ENCODE measurements at places on chromosomes 16 and 17.

DNA sequence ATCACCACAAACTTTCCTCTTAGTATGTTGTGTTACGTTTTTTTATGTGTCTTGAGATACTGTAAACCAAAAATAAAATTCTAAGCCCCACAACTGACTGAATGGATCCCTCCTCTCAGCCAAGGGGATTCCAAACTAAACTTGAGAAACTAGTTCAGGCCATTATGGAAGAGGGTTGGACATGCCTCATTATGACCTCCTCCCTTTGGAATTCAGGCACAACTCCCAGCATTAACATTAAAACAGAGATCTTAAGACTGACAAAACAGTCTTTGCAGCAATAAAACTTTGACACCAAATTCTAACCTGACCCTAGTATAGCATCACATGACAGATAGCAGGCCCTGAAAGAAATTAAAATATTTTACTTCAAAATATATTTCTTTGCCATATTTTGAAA lies 51.1 kb upstream of the SLC47A1 start:
- no peaks in the 10 kb centered on the region for H3K36me3 ChIP-seq
- H3K4me1 ChIP-seq: no peaks in the 10 kb centered on the region
- H3K27ac ChIP-seq: no peak overlapping the region
- H3K4me3 ChIP-seq: no peak overlapping the region
- no peak for DNase-seq

DNA sequence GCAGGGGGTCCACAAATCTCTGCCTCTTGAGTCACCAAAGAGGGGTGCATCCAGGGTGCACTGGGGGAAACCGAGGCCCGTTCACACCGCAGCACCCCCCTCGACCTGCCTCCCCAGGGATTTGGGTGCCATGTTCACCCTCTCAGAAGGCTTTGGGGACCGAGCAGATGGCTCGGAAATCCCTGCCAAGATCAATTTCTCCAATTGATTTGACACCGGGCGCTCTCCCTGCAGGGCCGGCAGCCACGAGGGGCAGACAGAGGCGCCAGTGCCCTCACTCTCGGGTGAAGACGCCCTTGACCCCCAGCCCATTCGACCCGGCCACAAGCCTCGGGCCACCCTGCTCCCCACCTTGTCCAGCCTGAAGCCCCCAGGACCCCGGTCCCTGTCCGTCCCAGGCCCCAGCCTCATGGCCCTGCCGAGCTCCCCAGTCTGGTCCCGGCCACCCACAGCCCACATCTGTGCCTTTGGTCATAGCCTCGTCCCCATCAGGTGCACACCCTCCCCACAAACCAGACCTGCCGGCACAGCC lies 9.3 kb downstream of the SSTR5 start:
- no peak overlapping the region for H3K27ac ChIP-seq
- no peaks in the 10 kb centered on the region for H3K4me1 ChIP-seq
- H3K4me3 ChIP-seq: no peak overlapping the region
- DNase-seq: no peak
- H3K36me3 ChIP-seq: no peaks in the 10 kb centered on the region

DNA sequence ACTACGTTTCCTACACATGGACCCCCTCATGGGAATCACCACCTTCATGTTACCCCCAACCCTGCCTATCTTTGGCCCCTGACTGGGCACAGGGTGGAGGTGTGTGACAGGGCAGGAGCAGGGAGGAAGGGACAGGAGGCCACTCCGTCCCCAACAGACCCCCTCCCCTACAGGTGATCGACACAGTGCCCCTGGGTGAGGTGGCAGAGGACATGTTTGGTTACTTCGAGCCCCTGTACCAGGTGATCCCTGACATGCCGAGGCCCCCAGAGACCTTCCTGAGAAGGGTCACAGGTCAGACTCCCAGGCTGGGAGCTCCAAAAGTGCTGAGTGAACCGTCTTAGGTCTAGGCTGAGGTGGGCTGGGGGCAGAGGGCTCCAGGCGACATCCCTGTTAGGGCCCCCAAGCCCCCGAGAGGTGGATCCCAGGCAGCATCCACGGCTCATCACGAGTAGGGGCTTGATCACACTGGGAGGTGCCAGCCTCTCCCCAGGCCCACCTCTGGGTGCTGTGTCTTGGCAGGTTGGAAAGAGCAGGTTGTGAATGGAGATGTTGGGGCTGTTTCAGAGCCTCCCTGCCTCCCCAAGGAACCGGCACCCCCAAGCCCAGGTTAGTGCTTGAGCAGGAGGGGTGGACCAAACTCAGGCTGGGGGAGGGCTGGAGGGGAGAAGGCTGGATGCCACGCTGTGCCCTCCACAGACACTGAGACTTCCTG lies 1.5 kb downstream of the ACBD4 start:
- no peaks in the 10 kb centered on the region for H3K36me3 ChIP-seq
- H3K27ac ChIP-seq: no peak overlapping the region
- DNase-seq: no peak
- H3K4me3 ChIP-seq: no peak overlapping the region
- H3K4me1 ChIP-seq: peaks cover 18% of the 10 kb centered on the region
- no peaks in the 10 kb centered on the region for H3K27me3 ChIP-seq

GRCh38 chr17:72397687-72398086 lies 276.9 kb downstream of the SOX9 start:
- H3K27ac ChIP-seq: no peak overlapping the region
- no peaks in the 10 kb centered on the region for H3K4me1 ChIP-seq
- no peaks in the 10 kb centered on the region for H3K27me3 ChIP-seq
- DNase-seq: no peak
- H3K4me3 ChIP-seq: no peak overlapping the region

DNA sequence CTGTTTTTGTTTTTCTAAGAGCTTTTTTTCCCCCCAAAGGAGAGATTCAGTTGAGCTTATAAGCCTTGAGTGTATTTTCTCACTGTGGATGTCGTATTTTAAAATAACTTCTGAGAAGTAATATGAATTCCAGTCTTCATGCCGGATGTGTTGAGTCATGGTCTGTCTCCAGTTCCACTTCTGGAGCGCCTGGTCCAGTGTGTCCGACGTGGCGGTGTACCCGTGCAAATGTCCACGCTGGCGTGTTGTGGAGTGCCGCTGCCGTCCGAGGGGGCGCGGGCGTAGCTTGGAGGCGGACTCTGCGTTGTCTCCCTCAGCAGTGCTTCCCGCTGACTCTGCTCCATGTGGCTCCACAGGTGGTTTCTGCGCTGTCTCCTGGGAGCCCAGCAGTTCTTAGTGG lies 60.9 kb upstream of the ZNF750 start:
- no peak for DNase-seq
- H3K4me3 ChIP-seq: no peak overlapping the region
- H3K4me1 ChIP-seq: no peaks in the 10 kb centered on the region
- H3K27ac ChIP-seq: no peak overlapping the region
- H3K36me3 ChIP-seq: peaks cover 12% of the 10 kb centered on the region
- H3K27me3 ChIP-seq: no peaks in the 10 kb centered on the region

DNA sequence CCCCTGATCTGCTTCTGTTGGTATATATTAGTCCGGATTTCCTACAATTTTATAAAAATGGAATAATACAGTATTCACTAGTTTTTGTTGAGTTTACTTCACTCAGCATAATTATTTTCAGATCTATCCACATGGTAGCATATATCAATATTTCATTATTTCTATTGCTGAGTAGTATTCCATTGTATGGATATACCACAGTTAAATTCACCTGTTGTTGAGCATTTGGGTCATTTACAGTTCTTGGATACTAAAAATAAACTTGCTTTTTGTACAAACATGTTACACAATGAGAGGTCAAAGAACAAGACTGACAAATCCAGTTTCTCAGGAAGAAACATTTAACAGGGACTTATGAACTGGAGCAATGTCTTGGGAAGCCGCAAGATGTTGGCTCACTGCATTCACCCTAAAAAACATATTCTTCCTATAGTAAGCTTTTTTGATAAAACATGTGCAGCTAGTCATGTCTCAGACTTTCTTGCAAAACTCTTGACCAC lies 126.9 kb upstream of the HS3ST2 start:
- no peaks in the 10 kb centered on the region for H3K4me1 ChIP-seq
- H3K4me3 ChIP-seq: no peak overlapping the region
- DNase-seq: no peak
- H3K36me3 ChIP-seq: no peaks in the 10 kb centered on the region
- no peaks in the 10 kb centered on the region for H3K27me3 ChIP-seq
- no peak overlapping the region for H3K27ac ChIP-seq

GRCh38 chr17:69704935-69705334 lies 290.4 kb downstream of the MAP2K6 start:
- H3K36me3 ChIP-seq: no peaks in the 10 kb centered on the region
- no peaks in the 10 kb centered on the region for H3K27me3 ChIP-seq
- no peaks in the 10 kb centered on the region for H3K4me1 ChIP-seq
- H3K27ac ChIP-seq: no peak overlapping the region

GRCh38 chr16:88430185-88430523 lies 22.9 kb upstream of the ZFPM1 start:
- peak overlapping the region; percentile 32 for H3K4me3 ChIP-seq
- no peak overlapping the region for H3K27ac ChIP-seq
- no peaks in the 10 kb centered on the region for H3K4me1 ChIP-seq
- no peak for DNase-seq

- DNase-seq: no peak
- no peak overlapping the region for H3K4me3 ChIP-seq
- H3K4me1 ChIP-seq: no peaks in the 10 kb centered on the region
- no peak overlapping the region for H3K27ac ChIP-seq
- no peaks in the 10 kb centered on the region for H3K27me3 ChIP-seq
These were observed 769.7 kb upstream of the EEF2KMT start for GRCh38 chr16:5867250-5867649.

- no peaks in the 10 kb centered on the region for H3K4me1 ChIP-seq
- H3K4me3 ChIP-seq: no peak overlapping the region
- H3K36me3 ChIP-seq: no peaks in the 10 kb centered on the region
- no peaks in the 10 kb centered on the region for H3K27me3 ChIP-seq
- no peak overlapping the region for H3K27ac ChIP-seq
These were observed 38.6 kb downstream of the AXIN2 start for GRCh38 chr17:65522751-65523404.

- no peaks in the 10 kb centered on the region for H3K27me3 ChIP-seq
- no peaks in the 10 kb centered on the region for H3K4me1 ChIP-seq
- no peak overlapping the region for H3K27ac ChIP-seq
- DNase-seq: no peak
These were observed 63.0 kb upstream of the DNAH9 start for GRCh38 chr17:11535231-11535630.
